ENCODE measurements at places on chromosomes 1 and 21. TPM values are rescaled to one million over a fixed set of nuclear protein-coding genes. Genes with fewer than 3 reads are reported as not detected.

- no peak for DNase-seq
These were observed 180.0 kb upstream of the NEGR1 start for GRCh38 chr1:72462186-72462905.

GRCh38 chr1:15583016-15583706 is 1.7 kb downstream of the AGMAT start:
- DNase-seq: no peak

DNA sequence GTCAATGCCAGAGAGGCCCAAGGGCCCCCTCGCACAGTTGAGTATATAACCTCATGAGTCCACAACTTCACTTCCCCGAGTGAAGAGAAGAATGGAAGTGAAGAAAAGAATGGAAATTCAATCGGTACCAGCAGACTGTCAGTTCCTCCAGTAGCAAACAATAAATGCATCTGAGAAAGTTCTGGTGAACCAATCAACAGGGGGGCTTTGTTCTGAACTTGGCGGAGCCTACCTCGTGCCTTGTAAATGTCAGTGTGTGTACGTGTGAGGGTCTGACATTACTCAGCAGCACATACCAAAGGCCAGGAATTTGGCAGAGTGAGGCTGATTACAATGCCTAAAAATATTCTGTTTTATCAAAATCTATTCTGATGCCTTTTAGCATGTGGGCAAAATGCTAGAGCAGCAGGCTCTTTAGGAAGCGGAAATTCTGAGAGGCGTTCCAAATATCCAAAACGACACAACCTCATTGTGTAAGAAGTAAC is 238.5 kb downstream of the LTN1 start:
- no peak for DNase-seq

GRCh38 chr1:209899948-209900347 is 38.1 kb upstream of the SYT14 start:
- peak; percentile 42 for DNase-seq

DNA sequence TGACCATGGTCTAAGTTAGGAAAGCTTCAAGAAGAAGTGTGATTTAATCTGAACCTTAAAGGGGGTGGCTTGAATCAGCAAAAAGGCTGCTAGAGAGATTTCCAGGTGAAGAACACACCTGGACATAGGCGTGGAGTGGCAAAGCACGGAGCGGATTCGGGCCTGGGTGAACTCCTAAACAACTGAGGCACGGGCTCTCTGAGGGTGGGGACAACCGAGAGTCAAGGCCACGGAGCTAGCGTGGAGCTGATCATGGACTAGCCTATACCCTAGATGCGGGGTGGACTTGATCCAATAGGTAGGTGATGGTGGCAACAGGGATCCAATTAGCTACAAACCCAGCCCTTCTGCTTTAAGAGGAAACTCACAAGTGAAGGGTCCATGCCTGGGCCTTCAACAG is 27.8 kb downstream of the SYT2 start:
- DNase-seq: no peak

Gene ATAD3C
- total RNA-seq: 0.29 TPM

Gene LHX4
- total RNA-seq: 0.19 TPM

Gene ADAMTSL4
- total RNA-seq: 1.9 TPM

Gene LCE3D
- not detected for total RNA-seq
